Natural killer cell treated with Interleukin-12 subunit alpha and Interleukin-12 subunit beta and Interleukin-15 and Interleukin-18, amount 100 ng/mL, for 72 hours (primary cell): ENCODE measurements at places on chromosomes 7 and 10. TPM values are rescaled to one million over a fixed set of nuclear protein-coding genes. Genes with fewer than 3 reads are reported as not detected.

The CNPY1 gene
- total RNA-seq: not detected

The FOXI2 gene
- total RNA-seq: not detected

The OPN1SW gene
- not detected for total RNA-seq

The MOSPD3 gene
- total RNA-seq: 17.6 TPM

The PPP1R17 gene
- total RNA-seq: not detected

The MRM2 gene
- total RNA-seq: 34.5 TPM

The SFRP5 gene
- not detected for total RNA-seq

The SLC26A5 gene
- total RNA-seq: not detected

The NKX2-3 gene
- total RNA-seq: not detected

The RBM20 gene
- not detected for total RNA-seq

The GIMAP2 gene
- 26.1 TPM for total RNA-seq

The TUBB8 gene
- total RNA-seq: not detected

The UBTD1 gene
- 5.6 TPM for total RNA-seq

The TUBAL3 gene
- total RNA-seq: 0.19 TPM

The NMT2 gene
- 3.4 TPM for total RNA-seq

The NPTX2 gene
- total RNA-seq: not detected

The HOXA2 gene
- not detected for total RNA-seq

The NT5C3A gene
- total RNA-seq: 31.8 TPM

The PRSS37 gene
- not detected for total RNA-seq

The CELF2 gene
- total RNA-seq: 185 TPM
